GM06990 (cell line): ENCODE measurements at places on chromosomes 1 and 21.

DNA sequence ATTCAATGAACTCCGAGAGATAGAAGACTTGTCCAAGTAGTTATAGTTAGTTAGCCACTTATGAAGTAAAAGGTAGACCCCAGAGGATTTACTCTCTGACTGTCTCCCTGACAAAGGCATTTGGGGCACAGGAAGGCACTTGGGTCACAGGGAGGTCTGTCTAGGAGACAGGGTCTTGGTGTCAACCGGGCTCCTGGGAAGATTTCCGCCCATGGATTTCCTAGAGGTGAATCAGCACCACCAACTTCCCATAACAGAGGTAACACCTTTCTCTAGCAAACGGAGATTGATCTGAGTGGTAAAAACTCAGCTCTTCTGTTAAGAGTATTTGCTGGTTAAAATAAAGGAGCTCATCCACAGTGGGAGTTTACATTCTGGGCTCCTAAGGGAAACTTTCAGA lies 16.4 kb downstream of the CCN1 start:
- DNase-seq = no peak

GRCh38 chr21:34796518-34797200 lies 127.9 kb downstream of the CLIC6 start:
- DNase-seq = no peak

GRCh38 chr1:30403726-30404125 lies 319.7 kb downstream of the MATN1 start:
- DNase-seq = no peak

GRCh38 chr1:205041998-205042910 lies 758 bp upstream of the CNTN2 start:
- DNase-seq = no peak

DNA sequence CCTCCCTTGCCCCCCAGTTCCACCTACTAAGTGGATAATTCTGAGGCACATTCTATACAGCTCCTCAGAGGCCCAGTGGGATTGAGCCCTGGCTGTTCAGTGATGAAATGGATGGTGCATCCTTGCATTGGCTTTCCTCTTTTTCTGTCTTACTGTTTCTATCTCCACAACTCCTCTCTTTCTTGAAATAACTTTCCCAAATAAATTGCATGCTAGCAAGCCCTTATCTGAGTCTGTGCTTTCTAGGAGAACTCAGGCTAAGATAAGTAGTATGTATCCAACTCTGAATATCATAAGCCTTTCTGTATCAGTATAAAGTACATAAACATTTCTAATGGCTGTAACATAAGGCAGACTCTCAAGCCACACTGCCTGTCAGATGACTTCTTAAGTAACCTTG lies 603.8 kb upstream of the USP24 start:
- no peak for DNase-seq

- no peak for DNase-seq
Observed at GRCh38 chr1:176382163-176382562, 80.8 kb upstream of the PAPPA2 start.

DNA sequence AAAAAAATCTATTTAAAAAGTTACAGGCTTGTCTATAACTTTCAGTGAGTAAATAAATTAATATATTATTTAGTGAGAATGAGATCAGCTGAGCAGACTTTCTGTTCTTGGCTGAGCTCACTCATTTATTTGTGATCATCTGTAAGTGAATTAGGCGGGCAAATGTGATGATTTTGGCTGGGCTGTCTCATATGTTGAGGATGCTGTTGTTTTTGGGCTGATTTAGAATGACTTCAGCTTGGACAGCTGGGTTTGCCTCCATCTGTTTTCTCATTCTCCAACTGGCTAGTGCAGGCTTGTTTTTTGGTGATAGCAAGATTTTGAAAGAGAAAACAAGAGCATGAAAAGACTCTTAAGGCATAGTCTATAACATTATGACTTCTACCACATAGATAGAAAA lies 475.8 kb upstream of the OLFM3 start:
- DNase-seq = no peak

GRCh38 chr1:59101518-59101917 lies 195.4 kb upstream of the FGGY start:
- DNase-seq = no peak

- DNase-seq = no peak
Observed at GRCh38 chr21:31397939-31398338, 53.9 kb upstream of the TIAM1 start.
